LHCN-M2 (cell line): ENCODE measurements at places on chromosomes 6 and 20.

DNA sequence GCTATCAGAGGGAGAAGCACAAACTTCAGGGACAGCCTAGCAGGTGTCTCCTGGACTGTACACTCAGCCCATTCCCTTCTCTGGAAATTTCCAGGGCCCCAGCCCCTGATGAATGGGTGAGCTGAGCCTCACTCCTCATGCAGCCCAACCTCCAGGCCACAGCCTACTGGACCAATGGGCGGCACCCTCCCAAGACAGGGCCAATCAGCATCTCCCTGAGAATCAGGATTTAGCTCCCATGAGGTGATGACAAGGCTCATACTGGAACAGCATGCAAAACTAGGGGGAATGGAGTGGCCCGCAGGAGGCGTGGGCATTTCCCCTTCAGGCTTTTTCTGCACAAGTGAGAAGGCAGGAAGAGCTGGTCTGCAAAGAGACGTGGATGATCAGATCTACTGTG, 29.0 kb downstream of the NFATC2 start:
- no peak for DNase-seq

GRCh38 chr20:15332711-15333160, 995.3 kb upstream of the FLRT3 start:
- no peak for DNase-seq

DNA sequence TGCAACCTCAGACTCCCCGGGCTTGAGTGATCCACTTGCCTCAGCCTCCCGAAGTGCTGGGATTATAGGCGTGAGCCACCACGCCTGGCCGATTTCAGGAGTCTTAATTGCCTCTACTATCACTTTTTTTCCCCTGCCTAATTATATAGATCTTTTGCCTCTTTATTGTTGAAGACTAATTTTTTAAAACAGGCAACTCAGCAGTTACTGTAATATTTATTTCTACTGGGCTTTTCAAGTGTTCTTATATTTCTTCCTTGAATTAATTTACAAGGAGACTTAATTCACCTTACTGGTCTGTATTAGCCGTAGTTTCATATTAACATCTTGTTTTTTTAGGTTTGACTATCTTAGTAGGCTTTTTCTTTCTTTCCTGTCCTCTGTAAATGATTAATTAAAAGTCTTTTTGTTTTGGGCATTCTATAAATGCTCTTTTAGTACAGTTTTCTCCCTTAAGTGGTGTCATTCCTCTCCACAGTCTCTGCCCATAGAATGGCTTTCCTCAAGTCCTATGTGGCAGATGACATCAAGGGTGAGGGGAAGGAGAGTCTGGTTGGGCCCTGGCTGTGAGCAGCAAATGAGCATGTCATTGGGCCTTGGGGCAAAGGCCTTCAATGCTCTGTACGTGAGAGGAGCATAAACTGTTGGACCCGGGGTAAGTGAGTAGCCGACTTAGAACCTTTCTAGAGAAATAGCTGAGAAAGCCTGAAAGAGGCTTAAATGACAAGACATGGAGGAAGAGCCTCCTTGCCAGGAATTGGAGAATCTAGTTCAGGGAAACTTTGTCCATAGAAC, 36.0 kb downstream of the ANKS1A start:
- DNase-seq, result no peak

DNA sequence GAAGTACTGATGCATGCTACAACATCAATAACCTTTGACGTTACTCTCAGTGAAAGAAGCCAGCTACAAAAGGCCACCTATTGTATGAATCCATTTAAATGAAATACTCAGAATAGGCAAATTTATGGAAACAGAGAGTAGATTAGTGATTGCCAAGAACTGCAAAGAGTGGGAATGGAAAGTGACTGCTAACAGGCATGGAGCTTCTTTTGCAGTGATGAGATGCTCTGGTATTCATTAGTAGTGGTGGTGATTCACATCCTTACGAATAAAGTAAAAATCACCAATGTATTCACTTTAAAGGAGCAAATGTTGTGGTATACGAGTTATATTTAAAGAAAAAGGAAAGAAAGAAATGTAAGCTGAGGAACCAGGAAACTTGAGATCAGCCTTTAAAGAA, 126.8 kb upstream of the SAMD5 start:
- DNase-seq, result no peak

DNA sequence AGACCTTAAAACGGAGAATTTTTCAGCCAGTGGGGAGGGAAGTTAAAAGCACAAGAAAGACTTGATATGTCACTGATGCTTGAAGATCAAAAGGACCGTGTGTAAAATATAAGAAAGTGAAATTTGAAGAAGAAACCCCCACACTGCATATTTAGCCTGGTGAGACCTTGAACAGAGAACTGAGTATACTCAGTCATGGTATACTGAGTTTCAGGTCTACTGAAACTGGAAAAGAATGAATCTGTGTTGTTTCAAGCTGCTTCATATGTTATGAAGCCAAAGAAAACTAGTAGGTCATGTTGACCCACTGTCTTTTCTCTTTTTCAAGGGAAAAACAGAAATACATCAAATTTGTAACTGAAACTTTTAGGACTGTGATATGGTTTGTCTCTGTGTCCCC, 443.8 kb upstream of the GJE1 start:
- no peak for DNase-seq

- no peak for DNase-seq
Measured at GRCh38 chr6:25041485-25042035, 105.8 kb upstream of the RIPOR2 start.

GRCh38 chr20:38272961-38273360, 12.4 kb upstream of the KIAA1755 start:
- DNase-seq, result peak; percentile 34

GRCh38 chr6:112933947-112934346, 586.8 kb downstream of the RFPL4B start:
- peak; percentile 49 for DNase-seq

DNA sequence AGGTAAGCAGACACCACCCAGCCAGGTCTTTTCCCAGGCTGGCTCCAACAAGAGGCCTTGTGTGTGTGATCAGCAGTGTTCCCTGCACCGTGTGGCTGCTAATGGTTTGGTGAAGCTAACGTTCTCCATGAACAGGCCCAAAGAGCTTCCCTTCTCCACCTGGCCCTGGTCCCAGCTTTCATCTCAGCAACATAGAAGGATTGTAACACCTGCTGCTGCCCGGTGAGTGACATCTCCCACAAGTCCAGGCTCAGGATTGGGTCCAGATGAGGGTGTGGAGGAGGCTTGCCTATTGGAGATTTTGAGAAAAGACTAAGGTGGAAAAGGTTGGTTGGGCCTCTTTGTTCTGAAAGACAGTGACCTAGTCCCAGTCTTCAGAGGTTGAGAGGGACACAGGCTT, 89.6 kb downstream of the TMEM242 start:
- DNase-seq, result no peak

DNA sequence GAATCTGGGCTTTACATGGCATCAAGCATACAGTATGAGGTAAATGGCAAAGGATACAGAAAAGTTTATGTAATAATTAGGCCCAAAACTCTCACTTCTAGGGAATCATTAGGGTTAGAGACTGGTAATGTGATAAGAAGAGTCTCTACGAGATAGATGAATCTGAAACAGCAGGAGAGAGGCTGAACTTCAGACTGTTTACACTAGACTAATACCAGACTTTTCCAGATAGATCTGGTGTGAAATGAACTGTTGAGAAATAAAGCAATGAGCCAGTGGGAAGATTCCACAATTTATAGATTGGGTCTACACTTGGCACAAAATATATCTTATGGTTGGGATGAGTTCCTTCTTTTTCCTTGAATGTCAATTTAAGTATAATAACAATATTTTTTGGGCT, 134.3 kb downstream of the MAN1A1 start:
- no peak for DNase-seq

DNA sequence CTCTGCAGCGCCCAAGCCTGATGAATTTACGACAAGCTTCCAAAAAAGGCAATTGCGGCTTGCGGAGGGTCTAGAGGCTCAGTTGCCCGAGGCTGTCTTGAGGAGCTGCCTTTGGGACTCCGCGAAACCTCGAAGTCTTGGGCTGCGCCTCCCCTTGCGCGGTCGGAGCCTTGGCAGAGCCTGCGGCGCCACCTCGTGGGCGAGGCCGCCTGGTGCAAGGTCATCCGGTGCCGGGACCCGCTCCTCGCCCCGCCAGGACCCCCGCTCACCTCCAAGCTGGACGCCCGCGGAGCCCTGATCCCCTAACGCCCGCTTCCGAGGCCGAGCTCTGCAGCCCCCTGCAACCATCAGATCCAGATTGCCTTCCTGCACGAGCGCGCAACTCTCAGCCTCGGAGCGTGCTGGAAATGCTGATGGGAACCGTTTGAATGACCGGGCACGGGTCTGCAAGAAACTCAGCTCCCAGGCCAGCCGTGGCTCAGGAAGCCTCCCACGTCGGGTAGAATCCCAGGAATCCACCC, 14.9 kb upstream of the FAM210B start:
- no peak for DNase-seq

GRCh38 chr20:53569606-53570307, 23.9 kb downstream of the ZNF217 start:
- no peak for DNase-seq

GRCh38 chr6:55943329-55943728, 67.9 kb upstream of the BMP5 start:
- DNase-seq, result peak; percentile 54

- no peak for DNase-seq
Measured at GRCh38 chr6:38656896-38657295, 17.2 kb upstream of the BTBD9 start.

GRCh38 chr6:38497546-38497945, 142.2 kb downstream of the BTBD9 start:
- DNase-seq, result no peak

- no peak for DNase-seq
Measured at GRCh38 chr6:83190626-83191025, 2.4 kb downstream of the PGM3 start.

DNA sequence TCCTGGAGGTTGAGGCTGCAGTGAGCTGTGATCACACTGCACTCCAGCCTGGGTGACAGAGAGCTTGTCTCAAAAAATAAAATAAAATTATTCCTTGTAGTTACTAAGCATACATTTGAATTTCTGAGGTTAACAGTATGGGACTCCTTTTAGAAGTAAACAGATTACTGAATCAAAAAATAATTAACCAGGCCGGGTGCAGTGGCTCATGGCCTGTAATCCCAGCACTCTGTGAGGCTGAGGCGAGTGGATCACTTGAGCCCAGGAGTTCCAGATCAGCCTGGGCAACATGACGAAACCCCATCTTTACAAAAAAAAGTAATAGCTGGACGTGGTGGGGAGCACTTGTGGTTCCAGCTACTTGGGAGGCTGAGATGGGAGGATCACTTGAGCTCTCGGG, 22.1 kb upstream of the EEF1A1 start:
- no peak for DNase-seq

- DNase-seq, result no peak
Measured at GRCh38 chr6:95690328-95690727, 113.0 kb downstream of the MANEA start.

DNA sequence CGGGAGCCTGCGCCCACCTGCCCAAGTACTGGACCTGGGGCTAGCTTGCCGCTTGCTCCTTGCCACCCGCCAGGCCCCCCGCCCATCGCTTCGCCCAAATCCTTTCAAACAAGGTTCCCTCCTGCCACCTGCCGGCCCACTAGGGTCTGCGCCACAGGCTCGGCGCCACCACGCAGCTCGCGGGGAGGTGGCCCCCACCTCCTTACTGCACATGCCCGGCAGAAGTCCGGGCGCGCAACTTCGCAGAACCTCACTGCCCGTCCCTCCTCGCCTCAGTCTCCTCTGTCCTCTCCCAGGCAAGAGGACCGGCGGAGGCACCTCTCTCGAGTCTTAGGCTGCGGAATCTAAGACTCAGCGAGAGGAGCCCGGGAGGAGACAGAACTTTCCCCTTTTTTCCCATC, 11.2 kb downstream of the GNAS-AS1 start:
- DNase-seq, result no peak
